ENCODE measurements at places on chromosomes 4 and X.

DNA sequence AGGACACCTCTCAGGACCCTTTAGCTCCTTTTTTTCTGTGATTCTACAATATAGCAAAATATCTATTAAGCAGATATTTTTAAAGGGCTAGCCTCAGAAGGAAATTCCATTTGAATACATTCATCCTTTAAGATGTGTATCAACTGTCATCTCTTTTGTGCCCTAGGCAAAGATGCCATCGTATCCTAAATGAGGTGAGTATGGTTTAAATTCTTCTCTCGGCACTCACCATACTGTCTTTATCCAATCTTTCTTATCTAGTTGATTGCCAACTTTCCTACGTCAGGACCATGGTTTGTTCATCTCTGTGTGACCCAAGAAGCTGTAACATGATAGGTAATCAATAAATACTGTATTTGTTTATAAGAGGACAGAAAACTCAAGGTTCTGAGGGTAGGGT is 176.0 kb downstream of the LDB2 start:
- no peak for DNase-seq

DNA sequence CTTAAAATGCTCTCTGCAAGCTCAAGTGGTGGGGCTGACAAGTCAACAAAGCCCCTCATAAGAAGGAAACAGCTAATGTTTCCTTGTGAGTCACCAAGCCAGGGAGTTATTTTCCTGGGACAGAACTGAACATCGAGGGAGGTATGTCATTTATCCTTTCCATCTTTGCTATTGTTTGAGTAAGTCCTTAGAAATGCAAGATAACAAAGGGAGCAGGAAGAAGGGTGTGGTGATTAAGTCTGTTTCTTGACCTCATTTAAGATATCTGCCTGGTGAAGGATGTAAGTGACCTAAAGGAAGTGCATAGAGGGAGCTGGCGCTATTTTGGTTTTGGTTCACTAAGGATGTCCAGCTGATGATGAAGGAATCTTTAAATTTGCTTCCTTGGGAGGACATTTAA is 39.9 kb downstream of the ATG4A start:
- DNase-seq: peak; percentile 18

DNA sequence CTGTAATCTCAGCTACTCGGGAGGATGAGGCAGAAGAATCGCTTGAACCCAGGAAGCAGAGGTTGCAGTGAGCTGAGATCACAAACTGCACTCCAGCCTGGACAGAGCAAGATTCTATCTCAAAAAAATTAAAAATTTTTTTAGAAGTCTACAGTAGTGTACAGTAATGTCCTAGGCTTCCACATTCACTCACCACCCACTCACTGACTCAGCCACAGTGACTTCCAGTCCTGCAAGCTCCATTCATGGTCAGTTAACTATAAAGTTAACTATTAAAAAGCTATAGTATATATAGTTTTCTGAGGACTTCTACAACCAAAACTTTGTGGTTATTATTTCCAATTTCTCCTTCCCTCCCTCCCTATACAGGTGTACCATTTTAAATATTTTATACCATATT is 34.7 kb upstream of the NEUROG2 start:
- peak; percentile 23 for DNase-seq

DNA sequence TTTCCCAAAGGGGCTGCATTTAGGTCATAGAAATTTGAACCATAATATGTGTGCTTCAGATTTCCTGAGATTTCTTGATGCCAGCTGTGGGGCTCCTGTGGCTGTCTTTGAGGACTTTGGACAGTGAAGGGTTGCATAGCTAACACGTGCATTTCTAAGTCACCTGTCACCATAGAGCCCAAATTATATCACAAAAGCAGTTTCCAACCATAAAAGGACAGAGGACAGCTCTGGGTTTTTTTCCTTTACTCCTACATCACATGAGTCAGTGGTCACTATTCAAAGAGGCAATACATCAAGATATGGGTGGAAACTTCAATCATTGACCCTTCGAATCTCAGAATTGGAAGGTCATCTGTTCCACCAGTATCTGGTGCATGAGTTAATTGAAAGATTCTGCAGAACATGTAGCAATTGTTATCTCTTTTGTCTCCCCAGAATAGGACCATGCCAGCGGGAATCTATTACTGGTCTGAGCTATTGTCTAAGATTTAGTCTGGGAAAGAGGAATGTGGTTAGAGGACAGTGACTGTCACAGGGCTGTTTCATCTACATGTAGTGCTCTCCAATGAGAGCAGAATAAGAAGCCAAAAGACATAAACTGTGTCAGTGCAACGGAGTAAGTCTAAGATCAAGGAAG is 133.5 kb downstream of the AASDH start:
- no peak for DNase-seq

Data from astrocyte of the hippocampus (primary cell).